ENCODE measurements at places on chromosomes 5 and 9. TPM values are rescaled to one million over a fixed set of nuclear protein-coding genes. Genes with fewer than 3 reads are reported as not detected.
A peak's percentile ranks its signal among the peaks of the same experiment; 100 is the strongest.

PDE6A gene
- not detected for total RNA-seq

DNA sequence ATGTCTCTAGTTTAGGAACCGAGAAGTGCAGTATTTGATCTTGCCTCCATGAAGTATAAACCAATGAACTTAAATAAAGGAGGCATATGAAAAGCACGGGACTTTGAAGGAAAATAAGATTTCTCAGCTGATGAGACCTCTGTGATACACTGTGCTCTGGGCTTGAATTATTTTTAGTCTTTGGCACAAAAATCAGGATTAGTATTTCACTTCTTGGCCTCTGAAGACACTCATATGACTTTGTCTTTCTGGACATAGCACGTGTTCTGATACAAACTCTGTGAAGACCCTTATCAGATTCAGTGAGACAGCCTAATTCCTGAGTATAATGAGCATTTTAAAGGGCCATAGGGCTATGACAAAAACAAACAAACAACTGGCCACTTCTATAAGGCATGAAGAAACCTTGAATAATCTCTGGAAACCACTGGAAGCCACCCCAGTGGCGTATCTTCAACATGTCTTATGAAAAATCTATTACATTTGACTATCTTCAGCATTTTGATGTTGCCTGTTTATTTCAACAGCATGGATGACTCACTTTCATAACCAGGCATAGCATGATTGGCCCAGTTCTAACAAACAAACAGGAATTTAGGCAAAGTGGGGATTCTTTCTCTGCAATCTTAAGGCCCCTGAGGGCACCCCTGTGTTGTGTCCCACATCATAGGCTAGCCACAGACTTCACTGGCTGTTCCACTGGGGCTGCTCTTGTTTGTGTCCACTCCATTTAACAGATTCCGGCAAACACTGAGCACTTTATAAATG is 90.3 kb upstream of the ZNF462 start:
- no peak overlapping the region for H3K27ac ChIP-seq
- H3K4me1 ChIP-seq = no peaks in the 10 kb centered on the region
- H3K27me3 ChIP-seq = no peaks in the 10 kb centered on the region
- no peaks in the 10 kb centered on the region for H3K36me3 ChIP-seq
- no peak for DNase-seq

GRCh38 chr9:121439711-121440664 is 59.7 kb downstream of the GGTA1 start:
- DNase-seq = no peak
- H3K4me3 ChIP-seq = no peak overlapping the region
- no peak overlapping the region for H3K27ac ChIP-seq
- H3K4me1 ChIP-seq = no peaks in the 10 kb centered on the region
- no peaks in the 10 kb centered on the region for H3K27me3 ChIP-seq

DNA sequence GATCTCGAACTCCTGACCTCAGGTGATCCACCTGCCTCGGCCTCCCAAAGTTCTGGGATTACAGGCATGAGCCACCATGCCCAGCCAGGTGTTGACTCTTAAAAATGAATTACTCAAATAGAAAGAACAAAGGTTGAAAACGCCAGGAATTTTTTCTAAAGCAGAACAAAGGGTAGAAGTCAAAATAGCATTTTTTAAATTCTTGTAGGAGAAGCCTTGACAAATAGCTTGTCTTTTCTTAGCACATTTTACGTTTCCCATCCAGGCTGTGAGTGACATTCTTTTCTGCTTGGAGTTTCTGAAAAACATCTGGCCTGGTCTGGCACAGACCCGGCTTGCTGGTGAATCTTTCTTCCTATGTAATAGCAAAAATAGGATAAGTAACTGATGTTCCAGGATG is 169.4 kb upstream of the ZNF462 start:
- H3K4me1 ChIP-seq = no peaks in the 10 kb centered on the region
- H3K4me3 ChIP-seq = no peak overlapping the region
- no peaks in the 10 kb centered on the region for H3K36me3 ChIP-seq
- H3K27ac ChIP-seq = peak overlapping the region; percentile 39
- no peak for DNase-seq
- H3K27me3 ChIP-seq = no peaks in the 10 kb centered on the region

DNA sequence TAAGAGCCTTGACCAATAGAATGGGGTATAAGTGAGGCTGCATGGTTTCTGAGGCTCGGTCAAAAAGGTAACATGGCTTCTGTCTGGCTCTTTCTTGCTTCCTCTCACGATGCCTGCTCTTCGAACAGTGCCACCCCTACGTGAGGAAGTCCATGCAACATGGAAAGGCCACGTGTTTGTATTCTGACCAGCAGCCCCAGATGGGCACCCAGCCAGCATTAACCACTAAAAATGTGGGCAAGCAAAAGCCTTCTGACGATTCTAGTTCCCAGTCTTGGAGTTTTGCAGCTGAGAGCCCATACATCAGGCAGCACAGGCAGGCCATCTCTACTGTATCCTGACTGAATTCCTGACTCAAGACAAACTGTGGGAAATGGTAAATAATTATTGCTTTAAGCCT is 24.2 kb upstream of the NREP start:
- H3K27ac ChIP-seq = no peak overlapping the region
- no peak for DNase-seq
- no peaks in the 10 kb centered on the region for H3K27me3 ChIP-seq
- H3K36me3 ChIP-seq = no peaks in the 10 kb centered on the region
- no peak overlapping the region for H3K4me3 ChIP-seq
- peaks cover 2% of the 10 kb centered on the region for H3K4me1 ChIP-seq

GRCh38 chr9:37976714-37977477 is 73.0 kb upstream of the SLC25A51 start:
- no peaks in the 10 kb centered on the region for H3K27me3 ChIP-seq
- no peak overlapping the region for H3K4me3 ChIP-seq
- no peak overlapping the region for H3K27ac ChIP-seq
- H3K4me1 ChIP-seq = no peaks in the 10 kb centered on the region
- DNase-seq = no peak

DNA sequence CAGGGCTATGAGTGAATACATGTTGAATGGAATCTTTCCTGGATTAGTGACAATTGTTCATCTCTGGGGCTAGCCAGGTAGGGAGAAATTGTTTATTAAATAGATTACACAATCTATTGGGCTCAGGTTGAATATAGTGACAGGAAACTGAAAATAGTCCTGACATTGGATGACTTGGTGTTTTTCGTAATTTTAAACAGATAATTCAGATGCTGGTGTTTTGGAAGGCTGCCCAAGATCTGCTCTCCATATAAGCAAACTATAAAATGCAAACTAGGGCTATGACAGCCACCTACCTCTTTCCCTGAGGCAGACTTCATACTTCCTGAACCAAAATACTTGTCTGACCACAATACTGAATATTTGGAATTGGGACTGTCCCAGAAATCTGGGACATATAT is 99.1 kb downstream of the ENC1 start:
- no peaks in the 10 kb centered on the region for H3K27me3 ChIP-seq
- no peak for DNase-seq
- H3K4me1 ChIP-seq = peaks cover 18% of the 10 kb centered on the region

DNA sequence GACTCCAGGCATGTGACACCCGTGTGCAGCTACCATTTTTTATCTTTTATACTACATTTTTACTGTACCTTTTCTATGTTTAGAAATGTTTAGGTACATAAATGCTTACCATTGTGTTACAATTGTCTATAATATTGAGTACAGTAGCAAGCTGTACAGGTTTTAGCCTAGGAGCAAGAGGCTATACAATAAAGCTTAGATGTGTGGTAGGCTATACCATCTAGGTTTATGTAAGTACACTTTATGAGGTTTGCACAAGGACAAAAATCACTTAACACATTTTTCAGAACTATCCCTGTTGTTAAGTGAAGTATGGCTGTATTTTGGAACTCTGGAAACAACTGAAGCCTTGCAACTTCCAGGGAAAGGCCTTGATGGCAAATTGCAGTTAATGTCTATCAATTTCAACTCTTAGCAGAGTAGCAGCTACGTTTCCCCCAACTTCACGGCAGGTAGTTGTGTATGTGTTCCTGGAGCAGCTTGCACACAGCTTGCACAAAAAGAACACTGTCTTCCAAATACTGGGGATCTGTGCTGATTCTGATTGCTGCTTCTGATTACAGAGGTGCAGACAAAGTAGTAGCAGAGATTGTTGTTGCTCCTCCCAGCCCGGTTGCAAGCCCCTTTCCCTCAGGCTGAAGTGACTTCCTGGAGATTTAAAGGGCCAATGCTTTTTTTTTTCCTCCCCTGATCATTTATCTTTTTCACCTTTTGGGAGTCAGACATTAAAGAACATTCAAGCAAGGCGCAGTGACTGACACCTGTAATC is 30.0 kb downstream of the SIL1 start:
- no peak overlapping the region for H3K27ac ChIP-seq
- H3K27me3 ChIP-seq = no peaks in the 10 kb centered on the region
- no peak overlapping the region for H3K4me3 ChIP-seq
- peaks cover 16% of the 10 kb centered on the region for H3K36me3 ChIP-seq

DNA sequence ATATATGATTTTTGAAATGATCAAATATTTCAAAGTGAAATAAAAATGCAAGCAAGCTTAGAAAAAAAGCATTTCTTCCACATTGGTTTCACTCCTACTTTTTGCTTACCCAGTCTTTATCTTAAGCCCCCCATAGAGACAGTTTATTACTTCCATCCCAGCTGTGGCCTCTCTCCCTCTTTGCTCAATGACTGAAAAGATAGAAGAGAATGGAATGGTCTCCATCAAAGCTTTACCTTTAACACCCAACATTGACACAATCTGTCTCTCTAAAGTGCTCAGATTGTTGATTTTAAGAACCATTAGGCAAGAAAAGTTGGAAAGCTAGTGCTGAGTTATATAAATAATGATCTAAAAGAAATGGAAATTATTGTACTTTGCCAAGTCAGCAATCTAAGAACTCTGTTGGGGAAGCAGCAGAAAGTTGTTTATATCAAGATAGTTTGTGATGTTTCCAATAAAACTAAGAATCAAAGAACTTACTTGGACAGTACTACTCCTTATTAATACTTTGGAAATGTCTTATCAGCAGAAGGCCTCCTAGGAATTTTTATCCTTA is 277.5 kb upstream of the NREP start:
- no peaks in the 10 kb centered on the region for H3K4me1 ChIP-seq
- no peak overlapping the region for H3K4me3 ChIP-seq
- DNase-seq = no peak
- H3K36me3 ChIP-seq = no peaks in the 10 kb centered on the region
- H3K27me3 ChIP-seq = no peaks in the 10 kb centered on the region

Data from H9 (cell line).